Activated CD4-positive, alpha-beta T cell treated with anti-CD3 and anti-CD28 coated beads for 48 hours (primary cell): ENCODE measurements at places on chromosomes 2 and 18.

GRCh38 chr2:213959589-213959988 lies 451.3 kb upstream of the VWC2L start:
- DNase-seq = no peak

DNA sequence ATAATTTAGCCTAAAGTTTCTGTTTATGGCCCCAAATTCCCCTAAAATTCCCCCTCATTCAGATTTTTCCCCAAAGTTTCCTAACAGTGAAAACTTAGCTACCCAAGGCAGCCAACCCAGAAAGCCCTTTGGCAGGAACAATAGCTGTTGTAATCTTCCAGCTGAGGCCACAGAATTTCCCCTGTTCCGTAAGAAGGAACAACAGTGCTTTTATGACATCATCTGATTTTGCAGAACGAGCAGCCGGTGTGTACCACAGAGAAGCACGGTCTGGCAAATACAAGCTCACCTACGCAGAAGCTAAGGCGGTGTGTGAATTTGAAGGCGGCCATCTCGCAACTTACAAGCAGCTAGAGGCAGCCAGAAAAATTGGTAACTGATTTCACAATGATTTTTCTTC lies 6.3 kb downstream of the TNFAIP6 start:
- no peak for DNase-seq

DNA sequence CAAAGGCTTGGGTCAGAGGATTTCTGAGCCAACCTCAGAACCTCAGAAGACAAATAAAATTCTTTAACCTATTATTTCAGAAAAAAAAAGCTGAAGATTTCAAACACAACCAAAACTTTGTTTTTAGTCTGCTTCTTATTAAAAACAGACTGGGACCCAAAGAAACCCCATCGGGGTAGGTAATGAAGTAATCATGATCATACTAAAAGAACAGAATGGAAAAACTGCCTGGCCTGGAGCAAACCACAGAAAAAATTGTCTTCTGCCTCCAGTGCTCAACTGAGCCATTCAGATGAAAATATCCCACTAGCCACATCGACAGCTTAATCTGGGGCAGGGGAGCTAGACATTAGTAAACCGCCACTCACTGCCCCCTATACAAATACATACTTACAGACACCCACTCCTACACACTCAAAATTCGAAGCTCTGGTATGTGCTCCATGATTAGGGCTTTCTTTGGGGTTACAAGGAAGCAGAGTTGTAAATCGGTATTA lies 76.5 kb downstream of the SDC1 start:
- no peak for DNase-seq

DNA sequence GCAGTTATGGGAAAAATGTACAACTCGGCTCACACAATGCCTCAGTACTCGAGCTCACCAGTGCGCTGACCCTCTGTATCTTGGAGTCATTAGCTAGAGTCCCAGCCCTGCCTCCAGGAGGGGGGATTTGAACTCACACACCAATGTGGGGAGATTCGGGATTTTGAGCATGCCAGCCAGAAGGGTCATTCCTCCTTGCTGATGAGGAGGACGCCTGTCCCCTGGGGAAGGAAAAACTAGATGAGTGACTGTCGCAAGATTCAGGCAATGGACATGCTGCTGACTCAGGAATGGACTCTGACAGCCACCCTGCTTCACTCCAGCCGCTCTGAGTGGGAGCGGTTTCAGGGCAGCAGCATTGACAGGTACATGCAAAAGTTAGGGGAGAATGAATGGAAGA lies 20.6 kb downstream of the FIGN start:
- no peak for DNase-seq

DNA sequence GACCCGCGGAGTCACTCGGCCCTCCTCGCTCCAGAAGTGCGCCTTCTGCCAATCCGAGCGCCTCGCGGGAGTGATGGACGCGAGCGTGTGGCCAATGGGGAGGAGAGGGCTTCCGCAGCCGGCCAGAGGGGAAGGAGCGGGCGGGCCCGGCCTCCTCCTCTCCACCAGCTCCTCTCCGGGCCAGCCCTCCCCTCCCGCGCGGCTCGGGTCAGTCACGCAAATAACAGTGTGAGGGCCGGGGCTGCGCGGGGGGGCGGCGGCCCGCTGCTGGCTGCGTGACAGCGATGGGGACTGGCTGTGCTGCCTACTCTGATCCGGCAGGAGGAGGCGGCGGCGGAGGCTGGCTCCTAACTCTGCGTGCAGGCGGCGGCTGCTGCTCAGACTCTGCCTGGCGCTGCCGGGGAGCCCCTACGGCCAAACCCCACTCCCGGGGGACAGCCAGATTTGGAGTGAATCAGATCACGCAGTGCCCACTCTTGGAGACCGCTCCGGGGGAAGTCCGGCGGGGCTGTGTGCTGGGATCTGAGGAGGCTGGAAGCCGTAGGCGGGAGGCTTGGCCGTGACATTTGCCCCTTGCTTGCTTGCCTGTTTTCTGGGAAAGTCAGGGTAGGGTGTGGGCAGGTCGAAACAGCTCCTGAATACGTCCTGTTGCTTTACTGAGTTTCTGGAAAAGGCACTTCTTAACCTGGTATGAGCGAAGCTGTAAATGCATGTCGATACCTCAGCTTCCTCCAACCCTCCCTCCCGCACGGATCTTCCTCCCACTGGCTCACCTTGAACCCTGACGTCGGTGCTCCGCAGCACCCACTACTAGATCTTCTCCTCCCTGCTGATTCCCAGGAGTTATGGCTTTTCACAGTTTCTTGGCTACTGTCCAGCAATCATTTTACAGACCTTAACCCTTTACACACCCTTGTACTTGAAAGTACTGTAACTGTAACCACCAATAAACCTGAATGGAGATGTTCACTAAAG lies 97.9 kb upstream of the SERTAD2 start:
- DNase-seq = peak; percentile 39
